Astrocyte (in vitro differentiated cells and primary cell): ENCODE measurements at places on chromosomes 3 and 15. TPM values are rescaled to one million over a fixed set of nuclear protein-coding genes. Genes with fewer than 3 reads are reported as not detected.

Gene KCNAB1
- total RNA-seq: 0.30 and 0.72 TPM in 2 replicates

Gene GOLGA8Q
- total RNA-seq: 0.54 and 0.84 TPM in 2 replicates

Gene CIAO2A
- total RNA-seq: 51.2 and 53.4 TPM in 2 replicates

Gene CCR8
- not detected in 2 replicates for total RNA-seq

Gene SLC7A14
- 0.23 TPM in 1 of 2 replicates, not detected in the other for total RNA-seq

Gene ZBTB47
- total RNA-seq: 9.3 and 10.2 TPM in 2 replicates

Gene SEMA3B
- 4.9 and 5.9 TPM in 2 replicates for total RNA-seq

Gene TAGLN3
- total RNA-seq: 7.9 and 8.7 TPM in 2 replicates

Gene PLSCR4
- total RNA-seq: 1.1 and 1.3 TPM in 2 replicates

Gene SCAANT1
- not detected in 2 replicates for total RNA-seq

Gene POLR2H
- total RNA-seq: 63.2 and 70.3 TPM in 2 replicates

Gene CPLX3
- total RNA-seq: not detected in 2 replicates

Gene ERC2
- total RNA-seq: 4.1 and 7.4 TPM in 2 replicates

Gene AP4E1
- total RNA-seq: 15.0 and 16.4 TPM in 2 replicates
